ENCODE measurements at places on chromosomes 13 and 19.

DNA sequence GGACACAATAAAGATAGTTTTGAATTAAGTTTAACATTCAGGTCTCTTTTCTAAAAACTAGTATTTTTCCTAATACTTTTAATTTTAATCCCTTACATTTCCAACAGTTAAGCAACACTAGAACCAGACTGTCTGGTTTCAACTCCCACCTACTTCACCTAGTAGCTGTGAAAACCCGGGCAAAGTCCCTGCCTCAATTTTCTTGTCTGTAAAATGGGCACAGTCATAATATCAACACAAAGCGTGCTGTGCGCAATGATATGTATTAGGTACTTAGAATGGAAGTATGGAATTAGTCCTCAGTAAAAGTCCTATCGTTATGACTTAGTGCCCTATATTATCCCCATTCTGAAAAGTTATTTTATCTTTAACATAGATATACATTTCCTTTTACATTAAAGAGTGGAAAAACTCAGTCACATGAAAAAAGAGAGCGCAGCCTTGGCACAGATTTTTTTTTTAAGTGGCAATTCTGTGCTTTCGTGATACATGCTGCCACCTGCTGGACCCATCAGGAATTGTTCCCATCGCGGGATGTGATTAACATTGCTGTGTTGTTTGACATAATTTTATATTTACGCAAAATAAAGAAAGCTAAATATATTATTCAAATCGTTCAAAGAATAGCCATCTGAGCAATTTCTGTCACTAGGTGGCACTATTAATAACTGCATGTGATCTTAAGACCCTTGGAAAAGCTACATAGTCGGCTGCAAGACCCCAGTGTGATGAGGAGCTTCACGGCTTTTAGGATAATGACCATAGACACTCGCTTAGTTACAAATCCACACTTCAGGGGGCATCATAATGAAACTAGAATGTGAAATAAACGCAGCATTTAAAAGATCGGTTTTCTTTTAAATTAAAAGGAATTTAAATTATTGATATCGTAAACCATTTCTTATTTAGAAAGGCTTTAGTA, 59.9 kb downstream of the LIG4 start:
- DNase-seq: peak; percentile 69

- no peak for DNase-seq
These were observed 126.6 kb upstream of the UFM1 start for GRCh38 chr13:38223089-38223488.

DNA sequence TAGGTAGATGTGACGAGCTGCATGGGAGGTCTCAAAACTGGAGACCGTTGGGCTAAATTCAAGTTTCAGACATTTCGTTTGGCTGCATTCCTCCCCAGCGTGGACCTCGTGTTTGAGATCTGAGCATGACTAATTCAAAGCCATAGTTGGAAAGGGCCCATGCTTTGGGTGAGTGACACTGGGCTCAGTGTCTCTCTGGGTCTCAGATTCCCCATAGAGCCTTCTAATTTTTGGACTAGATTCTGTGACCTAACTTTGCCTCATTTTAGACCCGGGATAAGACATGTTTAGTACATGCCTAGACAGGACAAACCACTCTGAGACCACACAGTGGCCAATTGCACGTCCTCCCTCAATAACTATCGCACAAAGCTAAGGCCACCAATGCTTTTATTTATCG, 16.6 kb downstream of the CKM start:
- DNase-seq: no peak

- DNase-seq: no peak
These were observed 3.6 kb upstream of the GNG8 start for GRCh38 chr19:46639358-46640182.

- no peak for DNase-seq
These were observed 12.0 kb upstream of the USP12 start for GRCh38 chr13:27183561-27184147.

DNA sequence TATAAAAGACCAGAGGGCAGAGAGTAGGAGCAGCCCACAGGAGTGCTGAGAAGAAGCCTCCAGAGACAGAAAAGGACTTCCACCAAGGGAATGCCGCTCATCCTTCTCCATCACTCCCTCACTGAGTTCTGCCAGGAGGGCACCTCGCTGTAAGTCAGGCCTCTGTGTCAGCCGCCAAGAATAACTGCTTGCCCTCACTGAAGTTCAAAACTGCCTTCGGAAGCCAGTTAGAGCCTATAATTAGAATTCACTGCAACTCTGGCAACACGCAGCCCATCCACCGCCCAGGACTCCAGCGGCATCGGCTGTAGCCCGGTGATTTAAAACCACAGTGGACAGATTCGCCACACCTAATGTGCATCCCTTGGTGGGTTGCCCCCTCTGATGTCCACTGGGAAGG, 281.8 kb upstream of the ZNF507 start:
- DNase-seq: no peak

DNA sequence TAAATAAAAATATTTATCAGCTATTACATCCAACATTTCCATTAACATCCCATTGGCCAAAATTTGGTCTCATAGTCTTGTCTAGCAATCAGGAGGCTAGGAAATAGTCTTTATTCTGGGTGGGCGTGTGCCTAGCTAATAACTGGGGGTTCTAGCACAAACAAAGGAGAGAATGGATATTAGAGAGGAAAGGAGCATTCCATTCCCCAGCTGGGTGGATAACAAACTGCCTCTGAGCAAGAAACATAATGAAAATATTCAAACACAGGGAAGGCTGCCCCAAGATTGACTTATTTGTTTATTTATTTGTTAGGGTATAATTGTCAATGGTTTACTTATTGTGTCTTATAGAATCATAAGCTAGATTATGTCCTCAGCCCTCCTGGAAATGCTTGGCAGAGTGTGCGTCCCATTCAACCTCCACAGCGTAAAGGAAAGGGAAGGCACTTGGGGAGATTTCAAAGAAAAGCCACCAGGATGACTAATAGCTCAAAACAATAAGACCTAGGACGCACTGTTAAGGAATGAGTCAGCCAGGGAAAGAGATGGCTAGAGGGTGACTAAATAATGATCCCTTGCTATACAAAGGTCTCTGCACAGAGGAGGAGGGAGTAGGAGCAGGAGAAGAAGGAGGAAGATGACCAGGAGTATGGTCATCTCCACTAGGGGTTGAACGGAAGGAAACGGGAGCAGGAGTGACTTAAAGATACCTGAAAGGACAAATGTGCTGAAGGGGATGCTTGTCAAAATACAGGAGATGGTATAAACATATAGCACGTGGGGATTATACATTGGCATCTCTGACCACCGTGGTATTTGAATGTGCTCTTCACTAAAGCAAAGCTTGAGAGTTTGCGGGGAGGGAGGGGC, 23.5 kb upstream of the USP12 start:
- DNase-seq: no peak

GRCh38 chr19:19372656-19373416, 32.6 kb upstream of the GATAD2A start:
- DNase-seq: no peak

DNA sequence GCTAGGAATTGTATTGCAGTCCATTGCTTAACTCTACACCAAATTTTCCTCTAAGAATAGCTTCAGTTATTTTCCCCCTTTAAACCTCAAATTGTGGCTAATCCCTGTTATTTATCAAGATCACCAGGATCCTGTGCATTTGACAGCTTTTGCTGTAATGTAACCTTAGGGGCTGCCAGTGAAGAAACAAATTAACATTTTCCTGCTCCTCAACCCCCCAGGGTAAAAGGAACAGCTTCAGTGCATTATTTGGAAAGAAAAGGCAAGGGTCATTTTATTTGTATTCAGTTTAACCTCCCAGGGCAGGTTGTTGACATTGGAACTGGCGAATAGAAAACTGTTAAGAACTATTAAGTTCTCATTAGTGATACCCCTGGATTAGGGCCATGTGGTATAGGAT, 57.0 kb downstream of the PCDH20 start:
- no peak for DNase-seq

GRCh38 chr13:66774046-66774445, 456.1 kb downstream of the PCDH9 start:
- DNase-seq: no peak

GRCh38 chr13:46071590-46072249, 19.2 kb upstream of the ZC3H13 start:
- DNase-seq: no peak

- peak; percentile 87 for DNase-seq
These were observed 870 bp downstream of the ZNF442 start for GRCh38 chr19:12364391-12365235.

Measured in posterior cingulate gyrus (tissue), 11 donors.